ENCODE measurements at places on chromosomes 16 and 17.

DNA sequence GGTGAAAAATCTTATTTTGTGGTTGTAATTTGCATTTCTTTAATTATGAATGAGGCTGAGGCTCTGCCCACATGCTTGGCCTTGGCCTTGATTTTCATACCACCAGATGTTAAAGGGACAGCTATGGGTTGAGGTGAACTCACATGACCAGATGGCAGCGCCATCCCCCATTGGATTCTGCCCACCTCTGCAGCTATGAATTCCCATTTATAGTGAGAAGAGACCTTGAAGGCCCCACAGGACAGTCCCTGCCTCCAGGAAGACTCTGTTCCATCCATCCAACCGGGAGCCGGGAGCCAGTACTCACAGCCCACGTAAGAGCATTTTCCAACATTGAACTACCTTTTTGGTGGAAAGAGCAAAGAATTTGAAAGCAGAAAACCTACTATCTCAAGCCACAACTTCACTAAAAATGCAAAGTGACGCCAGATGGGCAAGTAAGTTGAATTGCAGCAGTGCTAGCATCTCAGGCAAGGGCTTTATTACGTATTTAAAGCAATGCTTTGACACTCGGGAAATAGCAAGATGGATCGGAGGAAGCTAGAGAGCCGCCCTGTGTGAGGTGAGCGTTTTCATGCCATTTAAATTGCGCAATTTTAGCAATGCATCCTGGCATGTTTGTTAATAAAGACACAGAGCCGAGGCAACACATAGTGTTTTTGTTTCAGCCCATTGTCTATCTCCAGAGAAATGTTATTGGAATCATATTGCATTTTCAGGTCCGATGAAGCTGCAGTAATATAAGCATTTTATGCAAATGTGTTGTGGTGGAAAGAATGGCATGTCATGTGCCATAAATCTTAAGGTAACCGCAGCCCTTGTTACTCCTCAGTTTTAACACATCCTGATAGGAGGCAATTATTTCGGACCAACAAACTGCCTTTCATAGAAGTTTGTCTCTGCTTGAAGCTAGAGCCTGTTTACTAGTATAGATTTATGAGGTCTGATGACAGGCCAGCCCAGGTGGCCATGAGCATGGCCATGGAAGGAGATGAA, 273.4 kb upstream of the TNRC6C start:
- H3K4me1 ChIP-seq: peaks cover under 1% of the 10 kb centered on the region
- peaks cover 2% of the 10 kb centered on the region for H3K27me3 ChIP-seq
- no peak for DNase-seq
- no peak overlapping the region for H3K27ac ChIP-seq
- H3K4me3 ChIP-seq: no peak overlapping the region

GRCh38 chr17:29840884-29841283, 89.1 kb downstream of the SSH2 start:
- H3K27ac ChIP-seq: no peak overlapping the region
- H3K4me1 ChIP-seq: no peaks in the 10 kb centered on the region
- H3K27me3 ChIP-seq: no peaks in the 10 kb centered on the region

DNA sequence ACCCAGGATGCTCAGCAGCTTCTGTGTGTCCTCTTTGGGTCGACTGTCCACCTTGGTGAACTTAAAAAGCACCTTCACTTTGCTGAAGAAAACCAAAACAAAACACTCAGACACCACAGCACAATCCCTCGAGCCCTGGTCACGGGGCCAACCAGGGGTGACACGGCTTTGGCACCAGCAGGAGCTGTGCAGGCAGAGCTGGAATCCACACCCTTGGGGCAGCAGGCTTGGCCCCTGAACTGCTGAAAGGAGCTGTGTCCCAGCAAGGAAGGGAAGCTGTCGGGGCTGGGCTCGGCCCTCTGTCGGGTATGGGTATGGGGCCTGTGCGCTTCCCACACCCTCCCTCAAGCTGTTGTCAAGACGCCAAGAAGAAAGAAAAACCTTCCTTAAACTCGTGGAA, 7.6 kb upstream of the PLD6 start:
- no peak overlapping the region for H3K27ac ChIP-seq
- H3K36me3 ChIP-seq: peaks cover 8% of the 10 kb centered on the region
- no peaks in the 10 kb centered on the region for H3K27me3 ChIP-seq
- no peak for DNase-seq
- no peaks in the 10 kb centered on the region for H3K4me1 ChIP-seq

DNA sequence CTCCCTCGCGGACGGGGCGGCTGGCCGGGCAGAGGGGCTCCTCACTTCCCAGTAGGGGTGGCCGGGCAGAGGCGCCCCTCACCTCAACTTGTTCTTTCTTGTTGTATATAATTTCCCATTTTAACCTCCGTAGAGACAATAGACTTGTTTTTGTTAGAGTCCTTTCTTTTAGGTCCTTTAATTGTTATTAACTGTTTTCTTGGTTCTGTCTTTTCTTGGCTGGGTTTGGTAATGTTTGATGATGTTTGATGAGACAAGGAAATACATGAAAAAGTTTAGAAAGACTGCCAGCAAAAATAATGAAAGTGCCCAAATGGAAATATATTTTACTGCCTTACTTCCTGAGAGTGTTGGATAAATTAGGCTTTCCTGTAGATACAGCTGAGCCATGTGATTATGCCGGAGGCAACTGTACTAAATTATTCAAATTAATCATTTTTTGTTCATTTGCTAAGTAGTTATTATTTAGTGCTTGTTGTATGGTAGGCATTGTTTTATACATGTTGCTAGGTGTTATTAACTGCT, 30.9 kb downstream of the PRPSAP2 start:
- H3K4me3 ChIP-seq: no peak overlapping the region
- no peak overlapping the region for H3K27ac ChIP-seq
- no peaks in the 10 kb centered on the region for H3K4me1 ChIP-seq
- peaks cover 39% of the 10 kb centered on the region for H3K36me3 ChIP-seq

Measured in activated naive CD8-positive, alpha-beta T cell treated with anti-CD3 and anti-CD28 coated beads, Interleukin-2, amount 50 U/mL, for 24 hours (primary cell).